Fibroblast of skin of right quadriceps (primary cell): ENCODE measurements at places on chromosomes 2 and 18.

DNA sequence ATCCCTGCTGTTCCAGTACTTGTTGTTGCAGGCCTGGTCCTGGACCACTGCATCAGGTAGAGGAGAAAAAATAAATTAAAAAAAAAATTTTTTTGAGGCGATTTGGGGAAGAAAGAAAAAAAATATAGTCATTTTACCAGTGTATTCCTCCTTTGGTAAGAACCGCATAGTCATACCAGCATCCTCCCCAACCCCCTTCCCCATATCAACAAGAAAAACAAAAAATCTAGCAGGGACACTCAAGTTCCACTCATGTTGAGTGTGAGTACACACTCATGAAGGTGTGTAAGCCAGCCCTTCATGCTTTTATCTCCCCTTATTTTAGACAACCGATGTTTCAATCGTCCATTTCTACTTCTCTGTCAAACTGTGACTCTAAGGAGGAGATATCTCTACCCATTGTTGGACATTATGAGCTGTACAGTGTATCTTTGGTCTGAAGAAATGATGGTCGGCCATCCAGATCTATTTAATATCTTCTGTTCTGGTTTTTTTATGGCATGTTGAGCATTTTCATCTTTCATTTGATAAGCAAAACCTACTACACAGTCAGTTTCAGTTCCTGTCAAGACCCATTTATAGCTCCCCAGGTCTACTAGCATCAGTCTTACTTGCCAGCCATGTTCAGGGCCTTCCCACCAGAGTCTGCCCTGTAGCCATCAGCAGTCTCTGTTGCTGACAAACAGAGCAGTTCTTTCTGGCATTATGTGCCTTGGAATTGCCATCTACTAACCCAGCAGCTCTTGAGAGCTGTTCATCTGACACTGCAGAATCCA is 20.0 kb downstream of the ELP2 start:
- no peak for DNase-seq

- DNase-seq, result peak; percentile 92
These were observed 85.2 kb upstream of the ITGA4 start for GRCh38 chr2:181371782-181372645.

DNA sequence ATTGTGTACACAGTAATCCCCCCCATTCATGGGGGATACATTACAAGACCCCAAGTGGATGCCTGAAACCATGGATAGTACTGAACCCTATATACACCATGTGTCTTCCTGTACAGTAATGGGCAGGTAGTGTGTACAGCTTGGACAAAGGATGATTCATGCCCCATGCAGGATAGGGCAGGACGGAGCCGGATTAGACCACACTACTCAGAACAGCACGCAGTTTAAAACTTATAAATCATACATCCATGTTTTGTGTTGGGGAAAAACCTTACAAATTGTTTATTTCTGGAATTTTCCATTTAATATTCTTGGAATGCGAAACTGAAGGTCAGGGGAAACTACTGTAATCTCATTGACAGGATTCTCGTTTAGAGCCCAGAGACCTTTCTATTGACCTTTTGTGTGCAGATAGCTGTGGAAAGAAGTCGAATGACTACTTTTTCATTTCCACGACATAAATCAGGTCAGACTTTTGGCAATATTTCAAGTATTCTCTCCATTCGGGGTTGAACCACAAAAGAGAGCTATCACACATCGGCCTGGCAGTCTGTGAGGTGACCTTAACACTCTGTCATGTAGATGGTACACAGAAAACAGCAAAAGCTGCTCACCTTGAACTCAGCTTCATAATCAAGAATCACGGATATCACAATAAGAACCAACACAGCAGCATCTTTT is 9.9 kb upstream of the YPEL5 start:
- no peak for DNase-seq

DNA sequence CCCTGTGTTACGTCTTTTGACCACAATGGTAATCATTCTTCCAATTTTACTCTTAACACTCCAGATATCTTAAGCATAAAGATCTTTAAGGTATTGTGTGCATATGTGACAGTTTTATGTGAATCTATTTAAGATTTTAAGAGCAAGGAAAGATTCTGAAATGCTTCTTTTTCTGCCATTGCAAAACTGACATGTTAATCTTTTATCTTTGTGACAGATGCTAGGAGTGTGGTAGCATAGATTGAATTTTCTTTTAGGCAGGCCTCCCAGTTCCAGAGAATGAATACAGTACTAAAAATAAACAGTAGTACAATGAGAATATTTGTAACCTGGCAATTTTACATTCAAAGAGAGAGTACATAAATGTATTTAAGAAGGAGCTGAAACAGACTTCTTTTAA is 232.5 kb upstream of the ZSWIM2 start:
- DNase-seq, result no peak

- DNase-seq, result peak; percentile 42
These were observed 43.9 kb upstream of the NEMP2 start for GRCh38 chr2:190578158-190579057.

DNA sequence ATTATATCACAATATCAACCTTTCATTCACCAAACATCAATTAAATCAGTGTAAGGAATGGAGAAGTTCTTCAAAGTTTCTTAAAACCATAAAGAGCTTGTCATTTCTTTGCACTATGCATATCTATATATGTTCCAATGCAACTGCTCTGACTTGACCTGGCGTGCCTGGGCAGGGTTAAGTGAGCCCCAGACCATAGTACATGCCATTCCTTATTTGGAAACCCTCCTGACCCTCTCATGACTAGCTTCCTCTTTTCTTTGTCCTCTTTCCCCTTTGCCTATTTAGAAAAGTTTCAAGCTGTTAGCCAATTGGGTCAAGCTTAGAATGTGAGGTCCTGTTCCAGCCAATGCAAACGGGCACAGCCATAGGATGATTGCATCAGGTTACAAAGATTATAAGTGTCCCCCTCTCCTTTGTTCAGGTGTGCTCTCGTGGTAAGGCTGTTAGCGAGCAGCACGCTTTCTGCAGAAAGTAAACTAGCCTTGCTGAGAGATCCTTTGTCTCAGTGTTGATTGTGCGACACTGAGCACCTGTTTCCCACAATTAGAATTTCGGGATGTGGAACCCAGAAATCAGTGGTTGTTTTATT is 78.2 kb upstream of the UXS1 start:
- no peak for DNase-seq
